ENCODE measurements at places on chromosomes 2 and 18.
A peak's percentile ranks its signal among the peaks of the same experiment; 100 is the strongest.

- DNase-seq: no peak
These were observed 100.8 kb upstream of the MAP2 start for GRCh38 chr2:209322905-209323512.

- DNase-seq: no peak
These were observed 196.5 kb downstream of the TFCP2L1 start for GRCh38 chr2:121088251-121089165.

DNA sequence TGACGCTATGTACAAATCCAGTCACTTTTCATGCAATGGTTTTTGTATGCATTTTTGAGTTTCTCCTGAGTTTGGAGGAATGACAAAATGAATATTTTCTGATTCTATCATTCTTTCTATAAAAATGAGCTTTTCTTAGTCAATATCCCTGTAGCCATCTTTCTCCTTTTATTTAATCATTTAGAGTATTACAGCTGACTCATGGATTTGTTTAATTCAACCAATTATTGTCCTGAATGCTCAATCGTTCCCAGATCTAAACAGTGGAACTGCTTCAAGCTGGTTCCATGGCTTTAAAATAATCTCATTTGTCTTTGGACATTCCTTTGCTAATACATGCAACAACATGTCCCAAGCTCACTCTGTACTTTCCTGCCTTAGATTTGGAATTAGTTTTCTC lies 368.8 kb downstream of the ADCYAP1 start:
- no peak for DNase-seq

DNA sequence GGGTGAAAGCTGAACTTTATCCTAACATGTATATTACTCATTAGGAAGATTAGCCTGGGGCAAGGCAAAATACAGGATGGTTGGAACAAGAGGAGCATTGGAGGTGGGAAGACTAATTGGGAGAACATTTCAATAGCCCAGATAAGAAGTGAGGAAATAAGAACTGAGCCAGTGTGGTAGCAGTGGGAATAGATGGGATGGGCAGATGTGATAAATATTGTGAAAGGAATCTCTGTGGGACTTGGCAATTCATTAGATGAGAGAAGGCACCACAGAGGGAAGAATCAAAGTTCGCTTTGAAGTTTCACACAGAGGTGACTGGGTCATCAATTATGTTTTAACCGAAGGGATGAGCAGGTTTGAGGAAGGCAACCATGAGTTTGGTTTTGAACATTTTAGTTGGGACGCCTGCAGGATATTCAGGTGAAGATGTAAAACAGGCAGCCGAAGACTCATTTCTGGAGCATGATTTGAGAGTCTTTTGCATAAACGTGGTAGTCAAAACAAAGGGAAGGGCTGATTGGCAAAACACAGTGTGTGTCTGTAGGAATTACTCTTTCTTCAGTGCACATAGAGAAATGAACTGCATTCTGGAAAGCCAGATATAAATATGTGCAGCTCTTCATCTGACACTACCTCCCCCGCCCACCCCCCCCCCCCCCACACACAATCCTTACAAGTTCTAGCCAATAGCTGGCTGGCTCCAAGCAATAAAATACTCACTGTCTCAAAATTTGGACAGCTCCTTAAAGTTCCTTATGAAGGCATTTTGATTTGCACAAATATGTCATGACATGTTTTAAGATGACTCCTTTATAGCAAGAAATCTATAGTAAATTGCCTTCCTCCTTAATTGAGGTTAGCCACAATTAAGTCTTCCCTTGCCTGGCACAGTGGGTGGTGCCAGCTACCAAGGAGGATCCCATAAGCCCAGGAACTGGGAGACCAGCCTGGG lies 1.9 kb upstream of the SLC1A4 start:
- DNase-seq: no peak

DNA sequence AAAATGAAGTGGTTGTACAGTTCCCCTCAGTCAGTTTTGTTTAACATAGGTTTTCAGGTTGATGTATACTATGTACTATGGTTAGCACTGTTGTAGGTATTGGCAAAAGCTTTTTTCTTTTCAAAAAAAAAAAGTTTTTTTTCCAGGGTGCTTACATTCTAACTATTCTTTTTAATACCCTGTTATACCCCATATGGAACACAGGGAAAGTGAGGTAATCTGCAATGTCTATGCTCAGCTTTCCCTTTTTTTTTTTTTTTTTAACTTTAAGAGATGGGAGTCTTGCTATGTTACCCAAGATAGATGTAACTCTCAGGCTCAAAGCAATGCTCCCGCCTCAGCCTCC lies 590 bp upstream of the CCDC138 start:
- no peak for DNase-seq

DNA sequence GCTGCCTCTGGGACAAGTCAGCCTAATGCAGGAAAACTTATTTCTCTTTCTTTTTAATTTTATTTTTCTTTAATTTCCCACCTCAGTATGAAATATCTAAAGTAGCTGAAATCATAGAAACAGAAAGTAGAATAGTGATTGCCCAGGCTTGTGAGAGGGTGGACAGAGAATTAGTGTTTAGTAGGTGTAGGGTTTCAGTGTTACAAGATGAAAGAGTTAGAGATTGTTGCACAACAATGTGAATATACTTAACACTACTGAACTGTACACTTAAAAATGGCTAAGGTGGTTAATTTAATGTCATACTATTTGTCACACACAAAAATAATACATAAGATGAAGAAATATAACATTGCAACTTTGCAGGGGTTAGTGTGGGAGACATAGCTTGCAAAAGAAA lies 80.8 kb downstream of the NAT8 start:
- DNase-seq: no peak

DNA sequence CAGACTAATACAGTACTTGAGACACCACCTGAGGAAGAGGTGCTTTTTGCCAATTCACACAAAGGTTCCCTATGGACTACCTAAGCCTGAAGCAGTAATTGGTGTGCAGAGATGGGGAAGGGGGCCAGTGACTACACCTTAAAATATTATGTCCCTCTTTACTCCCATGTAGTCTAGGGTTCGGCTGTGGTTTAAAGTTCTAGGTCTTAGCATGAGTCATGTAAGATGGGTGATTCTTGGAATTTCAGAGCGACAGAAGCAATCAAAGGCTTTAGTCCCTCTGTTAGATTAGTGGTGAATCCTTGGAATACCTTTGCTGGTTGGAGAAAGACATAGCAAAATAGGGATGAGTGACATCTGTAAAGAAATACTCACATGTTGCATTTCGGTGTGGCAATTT lies 14.3 kb upstream of the CCDC85A start:
- no peak for DNase-seq

DNA sequence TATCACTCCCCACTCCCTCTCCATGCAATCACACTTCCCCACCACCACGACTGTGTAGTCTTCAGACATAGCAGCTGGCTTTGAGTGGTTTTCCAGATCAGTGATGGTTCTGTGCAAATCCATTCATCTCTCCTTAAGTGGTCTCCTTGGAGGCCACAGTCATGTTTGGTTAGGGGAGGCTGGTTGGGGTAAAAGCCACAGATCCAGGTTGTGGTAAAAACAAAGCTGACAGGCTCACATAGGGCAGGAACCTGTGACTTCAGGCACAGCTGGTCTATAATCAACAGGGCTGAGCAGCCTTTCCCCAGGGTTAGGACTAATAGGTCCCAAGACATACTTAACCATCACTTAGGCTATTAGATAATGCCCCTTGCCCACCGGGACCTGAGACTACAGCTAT lies 46.2 kb upstream of the FZD7 start:
- no peak for DNase-seq

GRCh38 chr2:235934059-235934773 lies 234.0 kb downstream of the GBX2 start:
- DNase-seq: no peak

GRCh38 chr18:29780816-29781215 lies 1261.7 kb downstream of the DSC3 start:
- DNase-seq: no peak

DNA sequence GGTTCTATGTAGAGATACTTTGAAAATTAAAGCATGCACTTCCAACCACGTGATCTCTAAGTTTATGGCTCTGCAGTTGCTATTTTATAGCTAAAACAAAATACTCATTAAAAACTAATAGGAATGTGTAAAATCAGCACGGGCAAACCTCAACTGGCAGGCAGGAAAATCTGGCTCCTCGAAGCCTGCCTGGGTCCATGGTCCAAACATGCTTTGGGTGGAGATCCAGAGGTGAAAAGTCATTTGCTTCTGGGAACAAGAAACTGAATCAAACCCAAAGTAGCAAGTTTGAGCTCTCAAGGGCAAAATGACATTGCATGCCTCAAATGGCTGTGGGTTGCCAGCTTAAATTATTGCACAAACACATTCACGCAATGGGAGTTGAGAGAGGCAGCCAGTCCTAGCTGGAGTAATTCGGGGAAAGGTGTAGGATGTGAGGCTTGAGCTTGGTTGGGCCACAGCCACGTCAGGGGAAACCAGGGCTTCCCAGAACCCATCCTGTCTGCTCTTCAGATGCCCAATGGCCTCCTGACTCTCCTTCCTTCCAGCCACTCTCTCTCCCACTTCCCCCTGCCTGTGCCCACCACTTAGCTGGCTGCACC lies 75.2 kb upstream of the LCLAT1 start:
- DNase-seq: no peak

GRCh38 chr2:107728586-107728985 lies 98.1 kb upstream of the RGPD4 start:
- no peak for DNase-seq

DNA sequence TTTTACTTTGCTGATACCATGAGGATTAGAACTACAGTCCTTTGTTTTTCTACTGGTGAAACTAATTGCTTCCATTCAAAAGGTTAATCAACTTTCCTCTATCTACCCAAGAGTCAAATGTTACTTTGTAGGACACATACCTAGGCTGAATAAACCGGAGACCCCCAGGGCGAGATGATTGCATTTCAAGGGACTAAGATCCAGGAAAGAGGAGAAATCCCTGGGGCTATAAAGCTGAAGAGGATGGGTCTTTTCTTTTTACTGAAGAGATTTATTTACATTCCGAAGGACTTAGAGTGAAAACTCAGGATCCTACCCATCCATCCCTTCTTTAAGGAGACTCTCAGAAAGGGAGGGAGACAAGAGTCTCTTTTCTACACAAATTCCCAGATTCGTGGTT lies 331.9 kb downstream of the CDH19 start:
- no peak for DNase-seq

DNA sequence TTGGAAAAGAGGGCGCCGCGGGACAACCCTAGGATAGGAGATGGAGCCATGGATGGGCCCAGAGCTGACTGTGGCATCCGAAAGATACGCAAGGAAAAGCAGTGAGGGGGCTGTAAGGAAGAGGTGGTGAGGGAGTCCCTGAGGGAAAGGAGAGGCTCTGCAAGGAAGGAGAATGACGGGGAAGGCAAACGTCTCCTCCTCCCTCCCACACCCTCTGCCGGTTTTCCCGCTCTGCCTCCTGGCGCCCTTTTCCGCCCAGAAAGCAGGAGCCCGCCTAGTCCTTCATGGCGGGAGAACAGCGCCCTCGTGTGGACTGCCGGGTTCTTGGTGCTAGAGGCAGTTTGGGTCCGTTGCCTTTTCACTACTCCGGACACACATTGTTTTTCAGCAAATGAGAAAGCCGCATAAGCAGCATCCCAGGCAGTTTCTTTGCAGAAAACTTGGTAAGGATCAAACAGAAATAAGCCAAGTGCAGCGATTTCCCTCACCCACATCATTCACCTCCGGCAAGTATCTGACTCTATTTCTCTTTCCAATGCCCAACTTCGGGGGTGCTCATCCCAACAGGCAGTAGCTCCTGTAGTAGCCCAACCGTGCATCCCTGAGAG lies 200.4 kb downstream of the INO80D start:
- peak; percentile 72 for DNase-seq

GRCh38 chr2:31413025-31413424 lies 1.5 kb downstream of the XDH start:
- no peak for DNase-seq

Measured in activated CD4-positive, alpha-beta memory T cell treated with anti-CD3 and anti-CD28 coated beads, Interleukin-2, amount 10 ng/mL, durations not matched to agents 7 days and 5 days (primary cell).